Foreskin fibroblast (primary cell): ENCODE measurements at places on chromosomes 6 and 20.

DNA sequence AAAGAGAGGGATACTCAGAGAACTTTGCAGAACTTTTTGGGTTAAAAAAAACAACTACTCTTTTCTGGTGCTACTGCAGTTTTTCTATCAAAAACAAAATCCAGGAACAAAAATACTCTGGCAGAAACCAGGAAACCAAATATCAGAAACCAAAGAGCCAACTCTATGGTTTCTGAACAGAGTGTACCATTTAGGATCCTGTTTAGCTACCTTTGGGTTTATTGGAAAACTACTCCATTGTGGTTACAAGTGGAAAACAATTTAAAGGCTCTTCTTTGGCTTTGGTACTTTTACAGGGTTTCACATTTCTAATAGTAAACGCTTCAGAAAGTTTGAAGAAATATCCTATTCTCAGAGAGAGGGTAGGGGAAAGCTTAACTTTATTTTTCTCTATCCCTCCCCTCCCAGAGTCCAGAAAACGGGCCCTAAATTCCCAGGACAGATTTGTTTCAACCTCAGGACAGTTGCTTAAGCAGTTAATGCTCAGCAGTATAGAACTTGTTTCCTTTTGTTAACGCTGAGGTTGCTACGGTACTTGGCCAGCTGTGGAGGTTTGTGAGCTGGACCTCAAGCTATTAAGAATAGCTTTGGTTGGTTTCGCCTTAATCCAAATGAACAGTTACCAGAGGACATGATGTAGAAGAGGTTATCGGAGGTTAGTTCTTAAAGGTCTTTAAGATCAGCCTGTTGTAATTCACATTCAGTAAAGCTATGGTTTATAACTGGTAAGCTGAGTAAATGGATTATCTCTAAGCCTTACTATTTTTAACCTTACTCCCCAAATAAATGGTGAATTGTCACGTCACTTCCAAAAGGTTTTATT is 47.9 kb downstream of the FOXO3 start:
- no peak for DNase-seq

- no peak for DNase-seq
Observed at GRCh38 chr20:51583073-51583472, 40.6 kb upstream of the NFATC2 start.

GRCh38 chr20:40654876-40655275 is 34.2 kb downstream of the MAFB start:
- DNase-seq: peak; percentile 38

DNA sequence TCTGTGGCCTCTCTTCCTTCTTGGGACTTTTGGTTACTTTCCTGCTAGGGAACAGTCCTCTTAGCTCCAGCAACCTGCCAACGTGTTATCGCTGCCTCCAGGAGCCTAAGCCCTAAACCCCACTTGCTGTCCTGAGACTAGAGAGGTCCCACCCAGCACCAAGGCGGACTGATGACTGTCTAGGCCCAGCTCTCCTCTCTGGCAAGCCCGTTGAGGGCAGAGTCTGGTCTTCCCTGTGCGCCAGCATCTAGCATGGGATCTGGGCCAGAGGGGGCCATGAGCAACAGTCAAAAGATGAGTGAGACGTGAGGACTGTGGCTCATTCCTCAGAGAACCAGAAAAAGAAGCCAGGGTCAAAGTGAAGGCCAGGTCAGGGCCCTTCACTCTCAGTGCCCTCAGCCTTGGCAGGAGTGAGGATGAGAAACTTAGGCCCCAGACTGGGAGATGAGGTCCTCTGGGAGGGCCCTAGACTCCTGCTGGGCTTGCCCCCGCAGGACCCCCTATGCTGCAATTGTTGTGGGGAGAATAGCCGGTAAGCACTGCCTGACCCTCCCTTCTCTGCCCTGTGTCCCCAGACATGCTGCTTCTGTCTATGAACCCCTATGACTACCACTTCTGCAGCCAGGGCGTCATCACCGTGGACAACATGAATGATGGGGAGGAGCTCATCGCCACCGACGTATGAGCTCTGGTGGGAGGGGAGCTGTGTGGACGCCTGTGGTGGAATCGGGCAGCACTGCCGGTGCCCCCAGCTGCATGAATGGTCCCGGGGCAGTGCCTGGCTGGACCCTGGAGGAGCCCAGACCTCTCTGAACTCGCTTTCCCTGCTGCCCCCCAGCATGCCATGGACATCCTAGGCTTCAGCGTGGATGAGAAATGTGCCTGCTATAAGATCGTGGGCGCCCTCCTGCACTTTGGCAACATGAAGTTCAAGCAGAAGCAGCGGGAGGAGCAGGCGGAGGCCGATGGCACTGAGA is 30.9 kb downstream of the MYH7B start:
- DNase-seq: no peak
